ENCODE measurements at places on chromosomes 5 and 9. TPM values are rescaled to one million over a fixed set of nuclear protein-coding genes. Genes with fewer than 3 reads are reported as not detected.

DNA sequence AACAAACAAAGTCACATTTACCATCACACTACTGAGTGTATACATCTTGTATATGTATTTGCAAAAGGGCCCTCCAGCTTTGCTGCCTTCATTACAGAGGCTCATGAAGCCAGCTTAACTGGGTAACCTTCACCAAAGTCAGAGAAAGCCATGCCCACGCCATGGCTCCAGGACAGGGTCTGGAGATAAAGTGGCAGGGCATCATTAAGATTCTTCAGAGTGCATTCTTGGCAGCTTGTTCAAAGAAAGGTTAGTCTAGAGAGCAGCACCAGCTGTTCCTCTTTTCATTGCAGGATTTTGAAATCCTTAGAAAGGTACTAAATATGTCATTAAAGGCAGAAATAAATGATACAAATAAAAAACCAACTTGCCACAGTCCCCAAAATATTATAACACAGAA is 333.2 kb downstream of the NDUFS4 start:
- no peak overlapping the region for H3K4me3 ChIP-seq
- H3K36me3 ChIP-seq: no peaks in the 10 kb centered on the region
- no peaks in the 10 kb centered on the region for H3K27me3 ChIP-seq
- H3K4me1 ChIP-seq: no peaks in the 10 kb centered on the region

- no peaks in the 10 kb centered on the region for H3K36me3 ChIP-seq
- no peak for DNase-seq
- H3K27ac ChIP-seq: no peak overlapping the region
- no peak overlapping the region for H3K4me3 ChIP-seq
Measured at GRCh38 chr5:151250346-151251000, 2.5 kb upstream of the GM2A start.

DNA sequence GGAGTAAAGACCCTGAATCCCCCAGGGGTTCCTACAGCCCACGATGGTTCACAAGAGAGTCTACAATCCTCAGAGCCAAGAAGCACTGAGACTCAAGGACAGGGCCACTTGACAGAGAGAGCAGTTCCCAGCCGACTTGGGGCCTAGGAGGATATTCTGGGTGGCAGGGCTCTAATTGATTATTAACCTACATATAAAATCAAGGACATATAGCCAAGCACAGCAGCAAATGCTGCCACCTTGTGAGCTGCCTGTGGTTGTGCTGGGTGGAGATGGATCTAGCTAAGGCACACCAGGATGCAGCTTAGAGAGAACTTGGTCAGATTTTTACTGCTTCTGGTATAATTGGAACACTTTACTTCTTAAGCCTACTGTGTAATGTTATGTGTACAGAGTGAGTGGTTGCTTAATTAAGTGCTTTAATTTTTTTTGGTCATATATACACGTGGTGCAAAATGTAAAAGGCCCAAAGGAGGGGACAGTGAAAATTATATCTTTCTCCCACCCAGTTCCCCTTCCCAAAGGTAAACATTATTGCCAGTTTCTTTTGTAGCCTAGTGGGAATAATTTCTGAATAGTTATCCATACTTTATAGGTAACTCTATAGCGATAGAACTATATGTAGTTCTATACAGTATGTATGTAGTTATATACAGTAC is 78.8 kb downstream of the F2RL2 start:
- H3K27ac ChIP-seq: no peak overlapping the region
- no peaks in the 10 kb centered on the region for H3K4me1 ChIP-seq
- DNase-seq: no peak
- no peaks in the 10 kb centered on the region for H3K27me3 ChIP-seq
- no peak overlapping the region for H3K4me3 ChIP-seq

DNA sequence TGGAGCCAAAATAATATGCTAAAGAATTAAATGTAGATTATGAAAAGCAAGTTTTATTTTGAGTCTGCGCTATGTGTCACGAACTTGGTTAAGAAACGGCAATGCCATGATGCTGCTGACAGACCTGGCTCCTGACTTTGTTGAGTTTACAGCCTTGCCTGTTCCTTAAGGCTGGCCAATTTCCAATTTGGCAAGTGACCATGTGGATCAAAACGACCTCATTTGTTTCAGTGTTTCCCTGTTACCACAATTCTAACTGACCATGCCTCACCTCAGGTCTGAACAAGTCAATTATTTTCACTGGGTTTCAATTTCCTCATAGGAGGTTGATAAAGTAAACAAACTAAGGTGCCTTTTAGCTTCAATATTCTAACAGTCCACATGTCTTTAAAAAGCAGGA is 461.4 kb downstream of the ZNF608 start:
- H3K4me3 ChIP-seq: no peak overlapping the region
- H3K27ac ChIP-seq: no peak overlapping the region
- peaks cover 24% of the 10 kb centered on the region for H3K4me1 ChIP-seq
- no peaks in the 10 kb centered on the region for H3K27me3 ChIP-seq
- DNase-seq: no peak

- H3K4me1 ChIP-seq: no peaks in the 10 kb centered on the region
- no peak for DNase-seq
- no peak overlapping the region for H3K27ac ChIP-seq
- no peaks in the 10 kb centered on the region for H3K27me3 ChIP-seq
- no peak overlapping the region for H3K4me3 ChIP-seq
- H3K36me3 ChIP-seq: no peaks in the 10 kb centered on the region
Measured at GRCh38 chr9:15837079-15837679, 284.3 kb downstream of the CCDC171 start.

DNA sequence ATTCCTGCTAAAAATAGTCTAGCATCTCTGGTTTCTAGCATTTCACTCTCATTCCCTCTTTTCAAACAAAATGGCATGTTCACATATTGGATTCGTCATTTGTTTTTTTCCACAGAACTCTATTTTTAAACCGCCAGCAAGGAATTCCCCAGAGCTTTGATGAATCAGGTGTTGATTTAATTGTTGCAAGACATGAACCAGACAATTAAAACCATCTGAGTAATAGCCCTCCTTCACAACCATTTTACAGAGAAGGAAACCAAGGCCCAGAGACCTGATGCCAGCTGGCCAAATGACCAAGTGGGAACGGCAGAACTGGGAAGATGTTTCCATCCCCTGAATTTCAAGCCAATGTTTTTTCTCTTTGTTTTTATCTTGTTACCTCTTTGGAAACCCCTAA is 167.0 kb downstream of the CAAP1 start:
- no peak overlapping the region for H3K27ac ChIP-seq
- no peak overlapping the region for H3K4me3 ChIP-seq
- no peak for DNase-seq

DNA sequence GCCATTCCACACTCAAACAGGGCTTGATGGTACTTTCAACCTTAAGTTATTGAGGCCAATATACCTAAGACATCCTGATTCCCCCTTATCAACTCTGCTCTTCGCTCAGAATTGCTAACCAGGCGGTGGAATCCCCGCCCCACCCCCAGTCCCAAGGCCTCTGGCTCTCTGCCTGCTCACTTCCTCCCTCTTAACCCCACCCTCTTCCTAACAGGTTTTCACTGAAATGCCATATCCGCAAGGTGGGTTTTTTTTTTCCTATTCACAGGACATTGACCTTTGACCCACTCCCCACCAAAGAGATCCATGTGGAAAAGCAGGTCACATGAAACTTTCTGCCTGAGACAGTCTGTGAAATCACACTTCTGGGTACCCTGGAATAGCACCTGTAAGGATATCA is 66.6 kb upstream of the IFNK start:
- H3K36me3 ChIP-seq: no peaks in the 10 kb centered on the region
- H3K27me3 ChIP-seq: no peaks in the 10 kb centered on the region
- H3K27ac ChIP-seq: no peak overlapping the region
- H3K4me1 ChIP-seq: peaks cover 14% of the 10 kb centered on the region
- no peak overlapping the region for H3K4me3 ChIP-seq

DNA sequence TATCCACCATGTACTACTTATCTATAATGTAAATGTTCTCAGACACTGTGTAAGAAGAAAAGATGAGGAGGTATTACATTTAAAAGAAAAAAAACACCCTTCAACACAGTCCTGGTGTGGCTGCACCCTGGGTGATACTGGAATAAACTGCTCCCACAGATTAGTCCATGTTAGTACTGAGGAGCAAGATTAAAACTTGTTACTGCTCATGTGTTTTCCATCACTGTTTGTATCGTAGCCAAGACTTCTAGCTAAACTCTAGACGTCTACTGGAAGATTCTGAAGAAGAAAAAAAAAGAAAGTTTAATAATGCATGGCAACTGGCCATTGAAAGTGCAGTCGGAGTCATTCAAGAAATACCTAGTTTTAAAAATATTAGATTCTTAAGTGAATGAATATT is at the start of gene ASPN:
ASPN (minus strand) TSS at position 178 of the 400 bp plus-strand sequence.
- peaks cover 79% of the 10 kb centered on the region for H3K4me1 ChIP-seq
- H3K4me3 ChIP-seq: peak within 1 kb of the TSS; percentile 37
- no peaks in the 10 kb centered on the region for H3K36me3 ChIP-seq
- peak within 1 kb of the TSS; percentile 89 for H3K27ac ChIP-seq
- DNase-seq: no peak
- no peaks in the 10 kb centered on the region for H3K27me3 ChIP-seq

GRCh38 chr9:14584571-14584970 is 108.7 kb downstream of the ZDHHC21 start:
- H3K4me3 ChIP-seq: no peak overlapping the region
- H3K27ac ChIP-seq: no peak overlapping the region
- no peaks in the 10 kb centered on the region for H3K27me3 ChIP-seq
- no peak for DNase-seq

DNA sequence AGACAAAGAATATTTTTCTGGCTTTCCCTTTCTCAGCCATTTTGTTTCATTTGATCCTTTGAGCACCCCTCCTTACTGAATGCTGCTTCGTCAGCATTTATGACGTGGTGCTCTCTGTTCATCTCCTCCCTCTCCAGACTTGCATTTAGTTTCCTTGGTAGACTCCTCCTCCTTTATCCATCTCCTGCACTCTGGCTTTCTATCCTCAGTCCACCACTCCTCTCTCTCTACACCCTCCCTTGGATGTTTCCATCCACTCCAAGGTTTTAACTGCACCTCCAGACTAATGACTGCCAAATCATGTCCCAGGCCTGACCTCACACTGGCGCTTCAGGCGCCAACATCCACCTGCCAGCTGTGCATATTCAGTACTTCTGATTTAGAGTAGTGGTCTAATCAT is 245.4 kb downstream of the RAB3C start:
- H3K27ac ChIP-seq: no peak overlapping the region
- no peak overlapping the region for H3K4me3 ChIP-seq
- H3K36me3 ChIP-seq: no peaks in the 10 kb centered on the region
- DNase-seq: no peak
- H3K4me1 ChIP-seq: no peaks in the 10 kb centered on the region
- H3K27me3 ChIP-seq: no peaks in the 10 kb centered on the region

DNA sequence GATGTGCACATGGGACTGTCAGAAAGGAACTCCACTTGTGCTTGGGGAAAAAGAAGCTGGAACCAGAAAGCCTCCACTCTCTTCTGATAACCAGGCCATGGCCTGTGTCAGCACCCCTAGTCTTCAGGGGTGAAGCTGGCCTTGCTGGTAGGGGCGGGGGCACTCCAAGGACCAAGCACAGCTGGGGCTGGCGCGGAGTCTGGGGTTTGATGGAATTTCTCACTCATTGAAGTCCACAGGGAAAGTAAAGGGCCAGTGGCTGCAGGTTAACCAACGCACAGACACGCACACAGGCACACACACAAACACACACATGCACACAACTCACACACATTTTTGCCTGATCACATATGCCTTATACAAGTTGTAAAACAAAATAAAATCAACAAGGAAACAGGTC is 1.6 kb upstream of the COL5A1 start:
- no peaks in the 10 kb centered on the region for H3K36me3 ChIP-seq
- DNase-seq: no peak
- no peak overlapping the region for H3K27ac ChIP-seq
- H3K4me3 ChIP-seq: no peak overlapping the region
- H3K4me1 ChIP-seq: no peaks in the 10 kb centered on the region

- no peaks in the 10 kb centered on the region for H3K4me1 ChIP-seq
- no peak overlapping the region for H3K4me3 ChIP-seq
- H3K36me3 ChIP-seq: no peaks in the 10 kb centered on the region
- no peak for DNase-seq
- H3K27ac ChIP-seq: peak overlapping the region; percentile 43
Measured at GRCh38 chr9:99058964-99059921, 45.7 kb upstream of the TGFBR1 start.

- no peaks in the 10 kb centered on the region for H3K4me1 ChIP-seq
- no peak for DNase-seq
- H3K27me3 ChIP-seq: no peaks in the 10 kb centered on the region
- no peak overlapping the region for H3K27ac ChIP-seq
- no peaks in the 10 kb centered on the region for H3K36me3 ChIP-seq
- no peak overlapping the region for H3K4me3 ChIP-seq
Measured at GRCh38 chr5:118377420-118377819, 610.9 kb downstream of the DTWD2 start.

DNA sequence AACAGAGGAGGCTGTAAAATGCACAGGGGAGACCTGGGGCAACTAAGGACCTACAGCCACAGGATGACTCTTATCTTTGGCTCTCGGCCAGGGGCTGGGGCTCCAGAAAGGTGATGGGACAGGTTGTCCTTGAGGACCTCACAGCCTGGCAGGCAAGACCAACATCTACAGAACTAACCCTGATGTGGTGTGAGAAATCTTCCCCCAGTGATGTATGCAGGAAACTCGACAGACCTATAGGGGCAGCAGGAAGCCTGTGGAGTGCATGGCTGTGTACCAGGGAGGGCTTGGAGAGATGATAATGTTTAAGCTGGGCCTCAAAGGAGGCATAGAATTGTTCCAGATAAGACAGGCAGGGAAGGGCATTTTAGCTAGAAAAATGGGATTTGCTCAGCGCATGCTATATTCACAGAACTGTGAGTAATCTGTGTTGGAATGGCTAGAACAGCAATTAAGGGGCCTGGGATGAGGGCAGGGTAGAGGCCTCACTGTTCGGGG is 68.5 kb upstream of the SLC25A51 start:
- no peaks in the 10 kb centered on the region for H3K27me3 ChIP-seq
- peaks cover 23% of the 10 kb centered on the region for H3K4me1 ChIP-seq
- H3K36me3 ChIP-seq: peaks cover 2% of the 10 kb centered on the region
- DNase-seq: no peak
- no peak overlapping the region for H3K4me3 ChIP-seq

GRCh38 chr5:159629158-159629557 is 287.1 kb upstream of the ADRA1B start:
- H3K4me3 ChIP-seq: no peak overlapping the region
- no peak overlapping the region for H3K27ac ChIP-seq
- no peaks in the 10 kb centered on the region for H3K36me3 ChIP-seq
- H3K27me3 ChIP-seq: no peaks in the 10 kb centered on the region

CD14 gene
- total RNA-seq: 235 TPM

ELOVL7 gene
- 18.5 TPM for total RNA-seq

KCNN2 gene
- not detected for total RNA-seq

CAVIN4 gene
- 0.27 TPM for total RNA-seq

RGS7BP gene
- total RNA-seq: 31.1 TPM

LRRC19 gene
- not detected for total RNA-seq

Measured in thoracic aorta (tissue), 2 donors.